Activated CD4-positive, alpha-beta T cell treated with anti-CD3 and anti-CD28 coated beads, Interleukin-2, Interleukin-6, amounts not matched to agents 100 ng/mL and 50 ng/mL, durations not matched to agents 16 hours and 8 hours (primary cell): ENCODE measurements at places on chromosomes 1 and 21.

GRCh38 chr21:32426592-32427051 is 14.1 kb downstream of the EVA1C start:
- DNase-seq, result no peak

DNA sequence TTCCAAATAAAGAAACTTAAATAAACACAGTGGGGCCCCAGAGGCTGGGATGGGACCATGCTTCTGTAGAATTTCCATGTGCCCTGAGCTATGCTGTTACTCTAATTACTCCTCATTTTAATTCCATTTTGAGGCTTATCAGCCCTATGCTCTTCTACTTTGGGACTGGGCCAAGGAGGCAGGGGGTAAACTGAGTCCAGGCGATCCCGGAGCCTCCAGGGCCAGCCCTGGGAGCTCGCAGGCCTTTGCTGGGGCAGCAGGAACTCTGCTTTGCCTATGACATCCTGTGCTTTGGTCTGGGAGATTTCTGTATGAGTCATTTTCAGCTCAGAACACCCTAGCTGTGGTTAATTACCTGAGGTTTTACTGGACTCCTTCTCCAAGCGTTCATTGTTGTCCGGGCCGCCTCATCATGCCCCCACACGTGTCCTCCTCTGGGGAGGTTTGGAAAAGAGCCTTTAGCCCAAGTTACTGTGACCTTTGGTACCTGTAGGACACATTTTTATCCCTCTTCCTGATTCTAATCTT is 95.7 kb downstream of the RHOU start:
- peak; percentile 68 for DNase-seq

- no peak for DNase-seq
Observed at GRCh38 chr21:15894596-15894995, 164.8 kb downstream of the USP25 start.

- DNase-seq, result no peak
Observed at GRCh38 chr1:1602968-1603506, 3.1 kb upstream of the FNDC10 start.

DNA sequence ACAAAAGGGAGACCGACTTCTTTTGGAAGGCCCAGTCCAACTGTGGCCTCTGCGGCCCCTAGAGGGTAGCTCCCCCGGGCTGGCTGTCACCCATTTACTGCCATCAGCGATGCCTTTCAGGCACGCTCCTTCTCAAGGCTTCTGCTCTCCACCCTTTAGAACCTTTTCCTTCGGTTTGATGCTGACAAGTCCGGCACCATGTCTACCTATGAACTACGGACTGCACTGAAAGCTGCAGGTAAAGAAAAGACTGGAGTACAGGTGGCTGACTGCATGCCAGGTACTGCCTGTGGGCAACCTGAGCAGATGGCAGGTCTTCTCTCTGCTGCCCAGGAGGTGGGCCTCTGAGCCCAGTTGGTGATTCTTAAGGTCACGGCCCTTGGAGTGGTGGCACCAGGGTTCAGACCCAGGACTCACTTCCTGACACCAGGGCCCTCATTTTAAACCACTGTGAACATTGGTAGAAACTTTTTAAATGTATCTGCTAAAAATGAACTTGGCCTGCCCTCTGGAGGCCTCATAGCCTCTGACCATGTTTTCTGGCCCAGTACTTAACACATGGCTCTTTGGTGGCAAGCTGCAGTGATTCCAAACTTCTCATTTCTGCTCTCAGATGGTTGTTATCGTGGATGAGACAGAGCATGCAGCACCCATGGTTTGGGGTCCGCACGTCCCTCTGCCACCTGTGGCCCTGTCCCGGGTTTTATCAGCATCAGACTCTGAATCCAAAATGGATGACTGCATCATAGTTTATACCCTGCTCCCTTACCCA is 45.7 kb downstream of the CAPN9 start:
- no peak for DNase-seq

DNA sequence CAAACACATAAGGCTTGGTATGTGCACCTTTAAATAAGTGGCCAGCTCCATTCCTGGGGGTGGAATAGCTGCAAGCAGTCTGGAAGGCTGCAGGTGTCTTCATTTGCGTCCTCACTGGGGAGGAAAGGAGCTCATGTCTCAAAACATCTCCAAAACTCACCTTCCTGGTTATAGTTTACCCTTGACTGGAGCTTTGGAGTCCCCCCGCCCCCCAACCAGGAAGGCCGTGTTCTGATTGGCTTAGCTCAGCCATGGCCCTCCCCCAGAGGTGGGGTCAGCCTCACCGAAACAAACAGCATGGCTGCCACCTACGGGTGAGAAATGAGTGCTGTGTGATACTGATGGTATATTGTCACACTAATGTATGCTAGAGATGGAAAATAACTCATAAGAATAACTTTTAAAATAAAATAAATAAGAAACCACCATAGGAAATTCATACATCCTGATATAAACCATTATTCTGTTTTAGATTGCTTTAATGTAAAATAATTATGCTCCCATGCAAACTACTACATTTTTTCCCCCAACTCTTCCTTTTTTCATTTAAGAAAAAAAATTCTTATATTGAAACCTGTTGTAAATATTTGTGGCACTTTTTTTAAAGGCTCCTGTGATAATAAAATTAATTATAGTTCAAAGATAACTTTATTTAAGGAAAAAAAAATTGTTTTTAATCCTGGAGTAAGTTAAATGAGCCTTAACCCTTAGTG is 90.8 kb downstream of the ZP4 start:
- peak; percentile 70 for DNase-seq

GRCh38 chr21:14975136-14975919 is 89.5 kb downstream of the NRIP1 start:
- DNase-seq, result no peak

- peak; percentile 54 for DNase-seq
Observed at GRCh38 chr1:95116580-95117206, 462 bp upstream of the TLCD4 start.

- DNase-seq, result no peak
Observed at GRCh38 chr1:167648978-167649744, 19.1 kb downstream of the RCSD1 start.

DNA sequence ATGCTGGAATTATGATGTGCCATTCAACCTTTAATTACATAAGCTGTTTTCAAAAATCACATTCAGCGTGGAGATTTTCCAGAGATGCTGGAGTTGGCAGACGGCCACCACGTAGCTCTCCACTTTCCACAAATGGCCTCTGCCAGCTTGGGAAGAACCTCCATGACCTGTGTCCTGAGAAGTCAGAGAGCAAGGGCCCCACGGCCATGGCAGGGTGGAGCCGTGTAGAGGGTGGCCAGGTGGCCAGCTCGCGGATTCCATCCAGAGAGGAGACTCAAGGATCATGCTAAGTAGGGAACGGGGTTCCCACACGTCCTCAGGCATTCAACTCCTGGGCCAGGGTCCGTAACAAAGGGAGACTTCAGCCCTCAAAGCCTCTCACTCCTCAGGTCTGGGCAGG is 1.3 kb upstream of the GALE start:
- DNase-seq, result no peak

GRCh38 chr1:24133819-24134218 is 9.1 kb downstream of the IL22RA1 start:
- no peak for DNase-seq

- DNase-seq, result no peak
Observed at GRCh38 chr1:235642943-235643371, 6.6 kb downstream of the GNG4 start.

GRCh38 chr1:181163662-181164061 is 75.2 kb downstream of the IER5 start:
- DNase-seq, result no peak

- no peak for DNase-seq
Observed at GRCh38 chr1:234942879-234943506, 185.6 kb downstream of the TOMM20 start.

- no peak for DNase-seq
Observed at GRCh38 chr1:116232989-116233514, 121.9 kb downstream of the MAB21L3 start.
